ENCODE measurements at places on chromosomes 6 and 20.
A peak's percentile ranks its signal among the peaks of the same experiment; 100 is the strongest.

DNA sequence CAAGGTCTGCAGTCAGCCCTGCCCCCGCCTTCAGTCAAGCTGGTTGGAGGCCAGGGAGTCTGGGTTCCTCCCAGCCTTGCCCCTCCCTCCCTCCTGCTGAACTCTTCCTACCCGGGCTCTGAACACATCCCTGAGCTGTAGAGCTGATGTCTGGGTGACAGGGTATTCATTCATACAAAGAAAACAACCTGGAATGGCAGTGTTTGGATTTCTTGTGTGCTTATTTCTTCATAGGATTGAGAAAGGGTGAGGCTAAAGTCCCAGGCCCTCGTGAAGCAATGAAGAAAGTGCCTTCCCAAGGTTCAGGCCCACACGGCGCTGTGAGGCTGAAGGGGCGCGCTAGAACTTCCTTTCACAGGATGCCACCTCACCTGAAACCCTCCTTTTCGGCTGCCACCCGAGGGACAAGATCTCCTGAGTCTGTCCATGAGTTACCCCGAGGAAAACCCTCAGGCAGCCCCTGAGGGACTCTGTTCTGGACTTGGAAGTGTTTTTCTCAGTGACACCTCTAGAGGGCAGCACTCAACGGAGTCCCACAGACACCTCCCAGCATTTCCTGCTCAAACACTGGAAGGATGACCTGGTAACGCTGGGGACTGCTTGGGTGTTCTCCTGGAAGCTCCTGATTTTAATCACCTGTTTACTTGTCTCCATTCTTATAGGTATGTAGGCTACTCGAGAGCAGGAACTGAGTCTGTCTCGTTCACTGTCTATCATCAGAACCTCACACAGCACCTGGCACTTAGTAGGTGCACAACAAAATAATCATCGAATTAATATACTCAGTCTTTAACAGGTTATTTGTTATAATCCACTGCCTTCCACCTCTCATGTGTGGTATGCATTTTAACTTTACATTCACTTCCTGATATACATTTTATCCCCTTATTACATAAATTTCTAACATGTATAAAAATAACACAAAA, 11.8 kb upstream of the GSTA1 start:
- peak; percentile 33 for DNase-seq

- no peak for DNase-seq
Measured at GRCh38 chr6:161668665-161669064, 394.8 kb upstream of the AGPAT4 start.

GRCh38 chr6:1616701-1617463, 7.2 kb downstream of the FOXC1 start:
- DNase-seq = no peak

- no peak for DNase-seq
Measured at GRCh38 chr20:57224641-57225138, 41.8 kb downstream of the BMP7 start.

GRCh38 chr20:19371112-19371511, 158.7 kb downstream of the SLC24A3 start:
- no peak for DNase-seq

GRCh38 chr20:36051318-36052116, 83.1 kb downstream of the CNBD2 start:
- DNase-seq = no peak

DNA sequence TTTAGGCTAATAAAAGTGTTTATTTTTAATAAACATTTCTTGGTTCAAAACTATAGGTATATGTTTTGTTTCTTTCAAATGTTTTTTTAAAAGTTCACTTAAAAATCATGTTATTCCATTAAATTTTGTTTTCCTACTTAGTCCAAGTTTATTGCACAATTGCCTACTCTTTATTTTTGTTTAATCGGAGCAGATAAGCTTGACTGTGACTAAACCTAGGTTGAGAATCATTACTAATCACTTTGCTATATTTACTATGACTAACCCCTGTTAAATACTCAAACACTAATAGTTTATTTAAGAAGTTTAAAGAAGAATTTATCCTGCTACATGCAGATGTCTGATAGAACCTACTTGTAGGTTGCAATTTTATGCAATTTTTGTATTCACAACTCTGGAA, 18.8 kb downstream of the MAP3K4 start:
- DNase-seq = no peak

DNA sequence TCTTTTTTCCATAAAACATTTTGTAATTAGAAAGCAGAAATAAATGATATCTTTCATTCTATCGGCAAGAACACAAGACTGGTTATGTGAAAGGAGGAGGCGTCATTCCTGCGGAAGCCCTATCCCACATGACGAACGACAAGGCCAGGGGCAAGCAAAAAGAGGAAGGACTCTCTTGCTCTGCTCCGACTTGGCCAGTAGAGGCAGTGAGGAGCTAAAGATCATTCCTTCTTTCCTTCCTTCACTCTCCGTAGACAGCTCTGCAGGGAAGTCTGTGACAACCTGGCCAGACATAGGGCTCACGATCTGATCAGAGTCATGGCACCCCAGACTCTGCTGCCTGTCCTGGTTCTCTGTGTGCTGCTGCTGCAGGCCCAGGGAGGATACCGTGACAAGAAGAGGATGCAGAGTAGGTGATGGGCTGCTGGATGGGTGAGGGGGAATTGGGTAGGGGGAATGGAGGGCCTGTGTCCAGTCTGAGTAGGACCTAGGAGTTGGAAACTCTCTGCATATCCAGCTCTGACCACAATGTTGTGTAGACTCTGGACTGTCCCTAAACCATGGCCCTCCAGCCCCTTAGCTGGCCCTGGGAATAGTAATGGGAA, at the start of gene WFDC10A:
Gene WFDC10A (plus strand): TSS at position 244 of the 605 bp plus-strand sequence. CDS start 75 bp downstream, at position 319.
- DNase-seq = peak; percentile 6

- no peak for DNase-seq
Measured at GRCh38 chr20:3804781-3805180, 8.7 kb downstream of the CDC25B start.

GRCh38 chr6:117191009-117191408, 74.3 kb upstream of the VGLL2 start:
- no peak for DNase-seq

DNA sequence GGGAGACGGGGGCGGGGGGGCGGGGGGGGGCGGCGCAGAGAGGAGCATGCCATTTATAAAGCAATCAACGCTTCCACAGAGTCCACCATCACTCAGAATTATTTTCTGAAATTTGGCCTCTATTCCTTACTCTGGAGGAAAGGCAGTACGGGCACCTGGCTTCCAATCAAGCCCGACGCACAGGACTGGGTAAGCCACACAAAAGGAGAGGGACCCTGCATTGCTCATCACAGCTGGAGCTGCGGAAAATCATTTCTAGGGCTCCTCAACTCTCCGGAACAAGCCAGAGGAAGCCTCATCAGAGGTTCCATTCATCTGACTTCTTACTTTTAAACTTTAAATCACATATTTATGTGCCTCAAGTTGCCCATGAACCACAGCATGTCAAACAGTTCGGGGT, 55.9 kb downstream of the TTI1 start:
- no peak for DNase-seq

DNA sequence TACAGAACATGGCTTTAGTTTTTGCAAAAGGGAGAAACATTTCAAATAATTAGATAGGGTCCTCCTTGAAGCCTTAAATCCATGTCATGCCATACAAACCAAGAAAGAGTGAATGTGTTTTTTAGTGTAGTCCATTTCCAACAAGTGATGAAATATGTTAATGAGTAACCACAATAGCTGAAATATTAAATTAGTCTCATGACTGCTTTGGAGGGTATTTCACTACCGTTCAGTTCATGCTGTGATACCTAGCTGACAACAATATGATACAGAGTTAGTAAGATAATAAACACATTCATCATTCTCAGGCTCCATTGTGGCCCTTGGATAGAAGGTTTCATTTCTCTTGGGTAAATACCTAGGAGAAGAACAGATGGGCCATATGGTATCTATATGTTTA, 5.8 kb upstream of the ID4 start:
- DNase-seq = no peak

- DNase-seq = no peak
Measured at GRCh38 chr6:165826487-165827189, 163.6 kb upstream of the PDE10A start.

Data from stimulated activated CD4-positive, alpha-beta T cell treated with anti-CD3 and anti-CD28 coated beads, Interleukin-2, amount 100 ng/mL, for 48 hours (primary cell).